M059J (cell line): ENCODE measurements at places on chromosomes 1 and 21. TPM values are rescaled to one million over a fixed set of nuclear protein-coding genes. Genes with fewer than 3 reads are reported as not detected.

GRCh38 chr21:36452281-36452825 is 27.6 kb downstream of the CLDN14 start:
- no peak for DNase-seq

DNA sequence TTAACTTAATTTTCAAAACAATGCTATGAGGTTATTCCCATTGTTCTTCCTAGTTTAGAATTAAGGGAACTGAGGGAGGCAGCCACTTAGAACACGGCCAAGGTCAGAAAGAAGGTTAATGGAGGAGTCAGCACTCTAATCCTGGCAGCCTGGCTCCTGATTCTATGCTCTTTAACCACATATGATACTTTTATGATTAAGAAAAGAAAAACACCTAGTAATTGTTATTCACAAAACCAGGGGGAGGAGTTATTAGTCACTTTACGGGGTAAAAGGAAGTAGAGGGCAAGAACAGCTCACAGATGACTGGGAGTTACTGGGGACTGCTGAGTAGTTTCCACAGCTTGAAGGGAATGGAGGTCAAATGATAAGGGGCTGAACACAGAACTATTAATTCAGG is 38.6 kb downstream of the GADD45A start:
- DNase-seq: peak; percentile 88

GRCh38 chr1:16397120-16397519 is 30.1 kb downstream of the SZRD1 start:
- DNase-seq: no peak

- no peak for DNase-seq
Observed at GRCh38 chr1:48718116-48718630, 58.5 kb downstream of the BEND5 start.

DNA sequence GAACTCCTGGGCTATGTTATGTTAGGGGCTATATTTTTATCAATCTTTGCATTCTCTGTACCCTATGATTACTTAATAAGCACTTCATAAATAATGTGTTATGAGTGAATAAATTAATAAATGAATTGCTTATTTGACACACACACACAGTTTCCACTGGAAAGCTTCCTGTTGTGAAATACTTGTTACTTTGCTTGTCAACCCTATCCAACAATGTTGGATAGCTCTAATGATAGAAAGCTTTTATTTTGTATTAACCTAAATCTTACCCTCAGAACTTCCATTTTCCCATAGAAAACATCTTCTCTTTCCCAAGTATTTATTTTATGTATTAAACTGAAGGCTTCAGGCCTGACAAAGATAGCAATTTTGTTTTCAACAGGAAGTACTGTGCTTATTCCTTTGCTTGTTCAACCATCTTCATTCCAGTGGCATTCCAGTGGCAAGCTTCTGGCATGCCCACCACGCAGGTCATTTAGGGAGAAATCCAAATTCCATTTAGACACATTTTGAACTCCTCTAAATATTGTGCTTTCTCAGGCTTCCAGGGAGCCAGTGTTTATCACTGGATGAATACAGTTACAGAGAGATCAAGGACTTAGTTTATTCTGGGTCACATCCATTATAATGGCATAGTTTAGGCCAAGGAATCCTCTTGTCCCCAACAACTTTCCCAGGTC is 134.4 kb downstream of the TGFB2 start:
- DNase-seq: peak; percentile 95

DNA sequence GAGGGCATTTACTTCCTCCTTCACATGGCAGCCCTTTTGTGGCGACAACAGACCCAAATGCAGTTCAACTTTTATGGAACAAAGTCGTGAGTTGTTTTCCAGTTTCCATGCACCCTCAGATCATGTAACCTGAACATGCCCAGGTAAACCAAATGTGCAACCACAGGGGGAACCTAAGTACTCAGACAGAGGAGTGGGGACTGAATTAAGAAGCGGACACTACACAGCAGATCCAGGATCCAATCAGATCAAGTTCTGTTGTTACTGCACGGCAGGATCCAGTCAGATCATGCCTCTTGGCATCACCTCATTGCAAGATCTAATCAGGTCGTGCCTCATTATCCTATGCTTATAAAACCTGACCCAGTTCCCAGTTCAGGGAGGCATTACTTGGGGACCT is 115.7 kb downstream of the MATN1 start:
- DNase-seq: no peak

DNA sequence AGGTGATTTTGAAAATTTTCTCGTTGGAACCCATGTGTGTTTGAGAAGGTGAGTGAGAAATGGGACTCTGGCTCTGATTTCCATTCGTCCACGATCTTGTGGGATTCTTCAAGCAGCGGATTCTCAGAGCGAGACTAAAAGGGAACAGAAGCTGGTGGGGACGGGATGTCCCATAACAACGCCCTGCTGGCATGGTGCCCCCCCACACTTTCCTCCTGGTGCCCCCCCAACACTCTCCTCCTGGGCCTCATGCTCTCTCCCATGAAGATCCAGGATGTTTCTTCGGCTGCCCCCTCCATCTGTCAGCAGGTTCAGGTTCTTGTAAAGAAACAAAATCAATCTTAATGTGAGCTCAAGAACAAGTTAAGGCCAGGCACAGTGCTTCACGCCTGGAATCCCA is 29.1 kb downstream of the PRDM15 start:
- no peak for DNase-seq

GRCh38 chr1:114209971-114210370 is 56.3 kb upstream of the SYT6 start:
- no peak for DNase-seq

DNA sequence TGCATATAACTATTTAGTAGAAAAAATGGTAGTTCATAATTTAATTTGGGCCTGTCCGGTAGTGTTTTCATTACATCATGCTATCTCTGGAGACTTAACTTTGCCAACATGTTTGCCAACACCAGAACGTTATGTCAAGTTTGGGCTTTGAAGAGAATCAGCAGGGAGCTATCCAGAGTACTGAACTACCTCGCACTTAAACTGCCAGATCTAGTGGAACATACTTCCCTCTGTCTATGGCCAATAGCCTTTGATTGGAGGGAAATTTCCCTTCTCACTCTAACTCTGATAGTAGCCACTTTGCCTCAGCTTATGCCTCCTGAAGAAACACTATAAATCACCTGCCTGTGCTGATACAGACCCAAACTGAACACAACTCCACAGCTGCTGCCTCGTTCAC is 10.0 kb downstream of the LRRC53 start:
- DNase-seq: peak; percentile 38

GRCh38 chr21:46229133-46229922 is 754 bp upstream of the LSS start:
- no peak for DNase-seq

DNA sequence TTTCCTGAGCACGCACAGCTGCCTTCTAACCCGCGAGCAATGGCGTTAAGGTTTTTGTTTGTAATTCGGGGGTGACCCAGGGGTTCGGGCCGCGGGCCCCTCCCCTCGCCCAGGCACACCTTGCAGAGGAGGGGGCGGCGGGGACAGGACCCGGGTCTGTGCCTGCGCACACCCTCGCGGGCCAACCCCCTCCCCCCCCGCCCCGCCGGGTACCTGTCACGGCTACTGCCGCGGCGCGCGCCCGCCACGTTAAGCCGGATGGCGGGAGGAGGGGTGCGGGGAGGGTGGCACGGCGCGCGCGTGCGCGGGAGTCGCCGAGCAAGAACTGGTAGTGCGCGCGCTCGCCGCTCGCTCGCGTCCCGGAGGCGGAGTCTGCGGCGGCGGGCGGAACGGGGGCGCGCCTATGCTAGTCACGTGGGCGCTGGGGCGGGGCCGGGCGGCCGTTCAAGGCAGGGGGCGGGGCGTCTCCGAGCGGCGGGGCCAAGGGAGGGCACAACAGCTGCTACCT is at the start of gene TPTE:
Gene TPTE, plus strand, starts transcription at position 493 of the 508 bp plus-strand sequence. CDS start 17,141 bp downstream, outside the sequence.
- no peak for DNase-seq

GRCh38 chr1:195185321-195185720 is 1422.9 kb downstream of the KCNT2 start:
- DNase-seq: no peak

DNA sequence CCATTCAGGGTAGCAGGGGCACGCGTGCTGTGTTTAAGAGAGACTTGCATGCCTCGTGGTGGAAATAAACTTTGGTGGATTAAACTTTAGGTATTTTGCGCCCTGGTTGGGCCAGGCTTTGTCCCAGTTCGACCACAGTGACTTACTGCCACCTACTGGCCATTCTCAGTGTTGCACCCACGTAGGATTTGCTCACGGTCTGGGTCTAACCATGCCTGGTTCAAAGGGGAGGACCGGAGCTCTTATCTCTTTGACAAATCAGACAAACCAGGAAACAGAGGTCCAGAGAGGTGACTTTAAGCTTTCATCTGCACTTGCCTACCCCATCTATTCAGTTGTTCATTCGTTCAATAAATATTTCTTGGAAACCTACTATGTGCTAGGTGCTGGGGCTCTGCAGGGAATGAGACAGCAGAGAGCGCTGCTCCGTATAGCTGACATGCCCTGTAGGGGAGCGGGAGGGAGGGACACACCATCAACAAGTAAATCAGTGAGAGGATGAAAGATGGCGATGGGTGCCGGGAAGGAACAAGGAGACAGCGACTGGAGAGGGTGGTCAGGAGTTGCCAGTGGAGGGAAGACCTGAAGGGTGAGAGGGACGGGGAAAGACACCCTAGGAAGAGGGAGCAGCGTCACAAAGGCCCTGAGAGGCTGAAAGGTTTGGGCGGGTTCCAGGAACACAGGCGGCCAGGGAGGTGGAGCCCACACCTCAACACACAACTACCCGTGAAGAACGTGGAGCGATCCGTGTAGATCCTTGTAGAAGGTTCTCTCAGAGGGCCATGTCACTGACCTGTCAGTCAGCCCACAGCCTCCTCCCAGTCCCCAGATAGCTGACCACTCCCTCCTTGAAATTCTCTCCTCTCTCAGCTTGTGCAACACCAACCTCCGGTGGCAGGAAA is 27.2 kb upstream of the TINAGL1 start:
- peak; percentile 86 for DNase-seq

DNA sequence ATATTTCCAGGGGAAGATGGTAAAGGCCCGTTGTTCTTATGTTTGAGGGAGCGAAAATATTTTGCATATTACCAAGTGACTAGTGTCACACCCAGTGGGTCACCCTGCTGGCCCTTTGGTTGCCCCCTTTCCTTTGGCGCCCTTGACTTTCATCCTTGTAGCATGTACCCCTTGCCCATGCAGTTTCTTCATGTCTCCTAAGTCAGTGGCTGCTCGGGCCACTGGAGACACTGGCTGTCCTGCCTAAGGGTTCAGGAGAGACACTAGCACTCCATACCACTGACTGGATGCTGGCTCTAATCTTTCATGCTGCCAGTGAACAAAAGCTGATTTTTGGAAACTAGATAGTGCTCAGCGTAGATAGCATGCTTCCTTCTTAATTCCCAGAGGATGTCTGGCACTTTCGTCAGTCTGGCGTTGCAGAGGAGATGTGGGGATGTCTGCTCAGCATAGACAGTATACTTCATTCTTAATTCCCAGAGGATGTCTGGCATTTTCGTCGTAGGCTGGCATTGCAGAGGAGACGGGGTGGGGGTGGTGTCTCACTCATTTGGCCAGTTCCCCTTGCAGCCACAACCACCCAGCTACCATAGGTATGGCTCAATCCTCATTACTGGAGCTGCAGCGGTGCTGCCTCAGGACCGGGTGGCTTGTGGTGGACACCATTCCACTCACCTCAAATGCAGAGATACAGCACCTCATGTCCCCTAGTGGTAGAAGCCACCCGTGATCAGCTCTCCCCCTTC is 770.9 kb upstream of the TPTE start:
- no peak for DNase-seq

DNA sequence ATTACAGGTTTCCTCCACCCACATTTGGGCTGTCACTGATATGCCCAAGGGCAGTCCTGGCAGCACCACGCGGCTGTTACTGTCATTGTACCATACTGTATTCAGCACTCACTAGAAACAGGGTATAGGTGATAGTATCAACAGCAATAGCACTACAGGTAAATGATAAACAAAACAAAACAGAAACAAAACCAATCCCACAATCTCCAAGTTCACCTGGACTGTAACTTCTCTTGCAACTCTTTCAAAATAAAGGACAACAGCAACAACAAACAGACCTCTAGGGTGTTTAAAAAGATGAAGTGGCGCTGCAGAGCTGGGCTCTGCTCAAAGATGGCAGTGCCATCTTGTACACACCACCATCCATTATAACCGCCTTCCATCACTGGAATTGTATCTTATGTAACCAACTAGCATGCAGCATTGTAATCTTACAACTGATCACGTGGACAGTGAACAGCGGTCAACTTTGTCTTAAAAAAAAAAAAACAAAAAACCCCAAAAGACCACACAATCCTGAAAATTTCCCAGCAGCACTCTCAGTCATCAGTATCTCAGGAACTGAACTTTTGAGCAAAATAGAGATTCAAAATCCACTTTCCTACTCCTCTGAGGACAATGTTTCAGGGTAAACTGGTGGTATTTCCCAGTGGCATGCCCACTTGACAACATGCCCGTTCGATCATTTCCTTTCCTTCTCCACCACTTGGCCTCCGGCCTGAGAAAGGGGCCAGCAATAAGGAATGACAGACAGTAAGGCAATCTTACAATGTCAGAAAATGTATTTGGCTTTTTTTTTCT is 3.8 kb downstream of the IRF2BP2 start:
- DNase-seq: peak; percentile 69

DNA sequence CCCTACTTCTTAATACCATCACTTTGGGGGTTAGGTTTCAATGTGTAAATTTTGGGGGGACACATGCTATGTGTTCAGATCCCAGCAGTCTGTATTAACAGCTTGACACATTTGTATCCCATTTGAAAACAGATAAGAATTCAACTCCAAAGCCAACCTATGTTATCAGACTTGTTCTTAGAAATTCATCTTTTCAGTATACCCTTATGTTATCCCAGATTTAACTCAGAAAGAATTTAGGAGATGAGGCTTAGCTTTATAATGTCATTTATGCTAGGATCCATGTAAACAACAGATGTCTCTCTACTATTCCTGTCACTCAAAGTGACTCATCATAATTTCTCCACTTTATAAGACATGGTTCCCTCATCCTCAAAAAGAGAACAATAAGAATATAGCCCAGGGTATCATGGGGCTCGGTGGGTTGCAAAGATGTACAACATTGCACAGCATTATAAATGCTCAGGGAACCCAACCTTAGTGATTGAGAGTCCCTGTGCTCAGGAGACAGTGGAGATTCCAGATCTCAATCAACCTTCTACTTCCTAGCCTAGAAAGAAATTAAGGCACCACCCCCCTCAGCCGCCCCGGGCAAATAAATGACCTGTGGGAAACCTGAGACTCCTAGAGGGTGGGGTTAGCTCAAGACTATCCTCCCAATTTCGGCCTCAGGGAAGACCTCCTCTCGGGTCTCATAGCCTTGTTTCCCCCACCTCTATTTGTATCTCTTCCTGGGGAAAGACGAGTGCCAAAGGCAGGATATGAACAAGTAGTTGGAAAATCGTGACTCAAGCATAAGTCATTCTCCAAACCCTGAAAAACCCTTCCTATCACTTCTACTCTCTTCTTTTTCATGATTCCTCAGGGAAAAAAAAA is 265.1 kb upstream of the CAMK1G start:
- peak; percentile 81 for DNase-seq

Gene PLPPR4
- total RNA-seq: 10.5 and 12.3 TPM in 2 replicates

Gene ELAVL4
- not detected in 2 replicates for total RNA-seq

Gene TAS1R1
- total RNA-seq: 0.27 TPM in 1 of 2 replicates, not detected in the other

Gene CCDC17
- total RNA-seq: 0.10 TPM in 2 replicates

Gene IL12RB2
- total RNA-seq: 0.30 and 0.62 TPM in 2 replicates

Gene TSSK3
- 0.07 TPM in 1 of 2 replicates, not detected in the other for total RNA-seq

Gene RHCE
- 0.42 and 1.4 TPM in 2 replicates for total RNA-seq

Gene OR2T27
- total RNA-seq: not detected in 2 replicates

Gene SELL
- 0.15 TPM in 1 of 2 replicates, not detected in the other for total RNA-seq

Gene UBL4B
- total RNA-seq: not detected in 2 replicates
